ENCODE measurements at places on chromosomes 7 and 10.

DNA sequence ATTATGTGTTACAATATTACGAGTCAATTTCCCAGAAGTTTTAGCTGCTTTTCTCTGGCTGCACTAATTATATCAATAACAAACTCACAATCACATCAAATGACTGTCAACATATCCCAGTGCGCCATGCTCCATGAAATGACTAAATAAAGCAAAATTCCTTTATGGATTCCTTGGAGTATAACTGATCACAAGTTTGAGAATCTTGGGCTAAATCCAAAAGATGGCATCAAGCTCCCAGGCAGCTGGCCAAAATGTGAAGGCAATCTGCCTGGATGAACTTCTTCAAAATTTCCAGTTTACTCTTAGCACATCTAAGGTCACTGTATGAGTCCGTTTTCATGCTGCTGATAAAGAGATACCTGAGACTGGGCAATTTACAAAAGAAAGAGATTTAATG, 210.8 kb downstream of the CCSER2 start:
- no peak for DNase-seq

DNA sequence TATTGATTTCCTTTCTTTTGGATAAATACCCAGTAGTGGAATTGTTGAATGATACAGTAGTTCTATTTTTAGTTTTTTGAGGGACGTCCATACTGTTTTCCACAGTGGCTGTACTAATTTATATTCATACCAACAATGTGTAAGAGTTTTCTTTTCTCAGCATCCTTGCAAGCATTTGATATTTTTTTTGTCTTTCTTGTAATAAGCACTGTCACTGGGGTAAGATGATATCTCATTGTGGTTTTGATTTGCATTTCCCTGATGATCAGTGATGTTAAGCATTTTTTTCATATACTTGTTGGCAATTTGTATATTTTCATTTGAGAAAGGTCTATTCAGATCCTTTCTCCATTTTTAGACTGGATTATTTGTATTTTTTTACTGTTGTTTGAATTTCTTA, 308.7 kb downstream of the PTEN start:
- DNase-seq, result no peak

DNA sequence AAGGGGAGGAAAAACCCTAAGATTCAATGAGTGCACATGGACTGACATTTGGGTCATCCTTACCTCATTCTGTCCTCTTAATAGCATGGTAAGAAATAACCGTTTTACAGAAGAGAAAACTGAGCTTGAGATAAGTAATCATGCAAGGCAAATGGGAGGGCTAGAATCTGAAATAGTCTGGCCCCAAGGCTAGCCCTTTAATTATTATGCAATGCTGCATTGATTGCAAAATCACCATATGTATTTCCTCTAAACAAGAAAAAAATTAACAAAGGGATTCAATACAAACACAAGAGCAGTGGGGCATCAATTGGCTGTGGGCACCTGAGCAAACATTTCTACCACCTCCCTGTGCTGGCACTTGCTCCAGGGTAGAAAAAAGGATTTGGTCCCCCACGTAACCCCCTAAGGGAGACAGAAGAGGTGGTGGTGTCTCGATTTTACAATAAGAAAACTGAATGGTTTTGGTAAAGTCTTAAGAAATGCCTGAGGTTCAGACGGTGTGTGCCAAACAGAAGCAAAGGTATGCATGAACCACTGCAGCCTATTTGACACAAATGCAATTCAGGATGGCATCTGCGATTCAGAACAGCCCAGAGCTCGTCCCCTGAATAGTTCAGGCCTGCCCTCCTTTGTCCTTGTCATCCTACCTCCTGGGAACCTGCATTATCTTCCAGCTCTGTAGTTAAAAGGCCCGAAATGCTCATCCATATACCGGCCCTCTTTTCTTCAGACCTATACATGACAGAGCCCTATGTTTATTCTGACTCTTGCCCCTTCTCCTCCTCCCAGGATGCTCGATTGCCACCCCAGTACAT, 23.6 kb downstream of the PIP4K2A start:
- DNase-seq, result no peak

DNA sequence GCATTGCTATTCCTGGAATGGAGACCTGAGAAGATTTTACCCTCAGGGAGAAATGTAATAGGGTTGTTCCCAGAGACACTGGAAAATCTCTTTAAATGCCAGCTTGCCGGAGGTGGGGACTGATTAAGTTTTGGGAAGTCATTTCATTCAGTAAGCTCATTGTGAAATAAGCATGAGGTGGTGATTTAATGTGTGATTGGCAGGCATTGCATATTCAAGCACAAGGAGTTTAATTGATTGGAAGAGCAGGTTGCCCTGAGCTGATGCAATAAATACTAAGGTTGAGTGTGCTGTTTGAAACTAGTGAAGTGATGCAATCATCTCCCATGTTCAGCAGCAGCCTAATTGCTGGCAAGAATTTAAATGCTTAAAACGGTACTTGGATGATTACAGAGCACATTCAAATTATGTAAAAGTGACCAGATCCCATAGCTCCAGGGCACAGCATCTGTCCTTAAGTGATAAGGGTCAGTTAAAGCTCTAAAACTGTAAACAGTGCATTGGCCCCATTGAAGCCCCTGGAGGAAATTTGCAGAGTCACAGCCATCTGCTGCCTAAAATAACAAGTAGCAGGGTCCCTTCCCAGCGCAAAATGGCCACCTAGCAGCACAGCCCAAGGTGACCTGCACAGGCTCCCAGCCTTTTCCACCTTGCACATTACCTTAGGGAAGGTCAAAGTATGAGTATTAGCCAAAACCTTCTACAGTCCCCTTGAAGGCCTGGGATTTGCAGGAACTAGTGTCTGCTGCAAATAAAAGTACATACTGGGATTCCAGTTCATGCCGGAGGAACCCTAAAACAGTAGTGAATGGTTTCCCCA, 92.1 kb downstream of the CCDC71L start:
- DNase-seq, result no peak

- no peak for DNase-seq
These were observed 43.2 kb downstream of the CCNY start for GRCh38 chr10:35379226-35380137.

- DNase-seq, result no peak
These were observed 45.0 kb downstream of the SEMA3A start for GRCh38 chr7:84149573-84149972.

- no peak for DNase-seq
These were observed 38.0 kb upstream of the SRPK2 start for GRCh38 chr7:105426606-105427146.

- no peak for DNase-seq
These were observed 239.5 kb downstream of the KIAA1217 start for GRCh38 chr10:24448351-24448999.

DNA sequence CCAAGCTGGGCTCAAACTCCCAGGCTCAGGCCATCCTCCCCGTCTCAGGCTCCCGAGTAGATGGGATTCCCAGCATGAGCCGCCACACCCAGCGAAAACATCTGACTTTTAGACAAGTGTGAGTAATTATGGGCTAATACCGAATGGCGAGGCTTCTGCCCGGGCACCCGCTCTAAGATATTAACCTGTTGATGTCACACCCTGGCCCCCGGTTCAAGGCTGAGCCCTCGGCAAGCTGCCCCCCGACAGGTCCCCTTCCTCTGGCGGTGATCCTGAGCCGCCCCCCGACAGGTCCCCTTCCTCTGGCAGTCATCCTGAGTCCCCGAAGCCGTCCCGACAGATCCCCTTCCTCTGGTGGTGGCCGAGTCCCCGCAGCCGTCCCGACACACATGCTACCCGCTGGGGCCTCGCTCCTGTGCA, 5.2 kb downstream of the PSMG3 start:
- no peak for DNase-seq

DNA sequence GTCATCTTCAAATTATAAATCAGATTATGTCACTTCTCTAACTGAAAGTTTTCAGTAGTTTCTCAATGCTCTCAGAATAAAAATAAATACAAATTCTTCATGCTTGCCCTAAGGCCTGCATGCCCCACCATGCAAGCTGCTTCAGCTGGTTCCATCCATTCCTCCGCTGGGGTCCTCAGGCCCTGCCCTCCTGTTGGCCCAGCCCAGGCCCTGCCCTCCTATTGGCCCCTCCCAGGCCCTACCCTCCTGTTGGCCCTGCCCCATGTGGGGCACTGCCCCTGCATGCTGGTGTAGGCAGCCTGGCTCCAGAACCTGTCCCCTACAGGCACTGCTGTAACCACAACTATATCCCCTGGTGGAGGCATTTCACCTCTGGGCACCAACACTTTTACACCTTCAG, 109.3 kb upstream of the TCERG1L start:
- DNase-seq, result no peak

DNA sequence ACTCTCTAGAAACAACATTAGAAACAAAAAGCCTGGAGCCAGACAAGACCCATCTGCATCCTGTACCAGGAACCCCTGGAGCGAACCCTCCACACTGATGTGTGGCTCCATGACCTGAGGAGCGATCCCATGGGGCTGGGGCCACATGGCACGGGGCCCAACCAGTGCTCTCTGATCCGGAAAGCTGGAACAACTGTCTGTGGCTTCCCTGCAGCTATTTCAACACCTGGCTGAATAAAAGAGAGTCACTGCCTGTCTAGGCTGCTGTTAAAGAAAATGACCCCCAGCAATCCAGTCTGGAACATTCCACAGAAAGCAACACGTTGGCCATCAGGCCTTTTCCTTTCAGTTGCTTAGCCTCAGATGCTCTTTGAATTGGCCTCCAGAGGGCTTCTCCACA, 20.9 kb downstream of the UROS start:
- no peak for DNase-seq

GRCh38 chr10:65358565-65358964, 1567.3 kb upstream of the LRRTM3 start:
- no peak for DNase-seq

- no peak for DNase-seq
These were observed 553 bp downstream of the DNAJC30 start for GRCh38 chr7:73682745-73683055.

DNA sequence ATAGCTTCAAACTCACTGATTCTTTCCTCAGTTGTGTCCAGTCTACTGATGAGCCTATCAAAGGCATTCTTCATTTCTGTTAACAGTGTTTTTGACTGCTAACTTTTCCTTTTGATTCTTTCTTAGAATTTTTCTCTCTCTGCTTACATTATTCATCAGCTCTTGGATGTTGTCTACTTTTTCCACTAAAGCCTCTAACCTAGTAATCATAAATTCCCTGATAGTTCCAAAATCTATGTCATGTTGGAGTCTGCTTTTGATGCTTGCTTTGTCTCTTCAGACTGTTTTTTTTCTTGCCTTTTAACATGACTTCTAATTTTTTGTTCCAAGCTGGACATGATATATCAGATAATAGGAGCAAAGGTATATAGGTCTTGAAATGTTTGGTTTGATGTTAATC, 78.0 kb downstream of the ADAM22 start:
- no peak for DNase-seq

DNA sequence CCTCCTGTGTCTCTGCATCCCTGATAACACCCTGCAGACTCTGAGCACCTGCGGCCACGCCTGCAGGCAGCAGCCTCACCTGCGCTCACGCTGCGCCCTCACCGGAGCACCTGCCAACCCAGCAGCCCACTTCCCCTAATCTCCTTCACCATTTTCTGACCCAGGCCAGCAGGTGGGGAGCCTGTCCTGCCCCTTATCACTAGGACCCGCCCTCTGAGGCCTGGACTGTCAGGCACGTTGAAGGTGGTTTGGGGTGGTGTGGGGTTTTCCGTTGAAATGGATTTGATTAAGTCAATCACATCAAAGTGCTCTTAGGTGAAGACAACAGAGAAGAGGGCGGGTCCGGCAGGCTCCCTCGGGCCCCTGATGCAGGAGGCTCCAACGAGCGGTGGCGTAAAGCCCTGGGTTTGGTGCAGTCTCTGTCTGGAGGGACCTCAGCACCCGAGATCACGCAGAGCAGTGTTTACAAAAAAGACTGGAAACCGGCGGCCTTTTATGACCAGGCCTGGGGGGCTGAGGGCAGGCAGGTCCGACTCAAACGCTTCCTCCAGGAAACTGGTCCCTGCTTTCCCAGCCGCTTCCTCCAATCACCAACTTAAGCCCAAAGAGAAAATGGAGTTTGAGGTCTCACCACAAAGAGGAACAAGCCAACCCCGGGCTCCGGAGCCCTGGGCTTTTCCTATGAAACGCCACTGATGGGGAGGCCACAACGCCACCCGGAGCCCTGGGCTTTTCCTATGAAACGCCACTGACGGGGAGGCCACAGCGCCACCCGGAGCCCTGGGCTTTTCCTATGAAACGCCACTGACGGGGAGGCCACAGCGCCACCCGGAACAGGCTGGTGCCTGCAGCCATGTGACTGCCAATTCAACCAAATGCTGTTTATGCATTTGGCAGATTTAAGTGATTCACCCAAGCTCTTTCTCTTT, 45.5 kb downstream of the DPYSL4 start:
- DNase-seq, result no peak
